ENCODE measurements at places on chromosomes 12 and 14.

GRCh38 chr14:24283796-24284460 lies 12.5 kb upstream of the RABGGTA start:
- DNase-seq = no peak

- DNase-seq = no peak
These were observed 449.7 kb upstream of the USP15 start for GRCh38 chr12:61810486-61810885.

- no peak for DNase-seq
These were observed 114.0 kb downstream of the SLC38A4 start for GRCh38 chr12:46711756-46712155.

DNA sequence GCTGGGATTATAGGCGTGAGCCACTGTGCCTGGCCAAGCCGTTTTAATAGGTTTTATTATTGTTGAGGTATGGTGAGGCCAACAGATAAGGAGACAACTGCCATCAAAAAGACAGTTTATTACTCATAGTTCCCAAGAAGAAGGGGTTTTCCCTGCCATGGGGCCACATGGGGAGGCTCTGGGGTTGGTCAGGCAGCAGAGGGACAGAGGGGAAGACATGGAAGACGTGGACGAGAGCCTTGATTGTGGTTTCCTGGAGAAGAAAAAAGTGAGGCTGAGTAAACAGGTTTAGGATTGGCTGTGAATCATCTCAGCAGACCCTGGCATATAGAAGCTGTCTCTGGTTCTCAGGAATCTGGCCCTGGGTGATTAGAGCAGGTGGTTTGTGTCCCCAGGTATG lies 69.9 kb downstream of the FOXN4 start:
- DNase-seq = no peak

- no peak for DNase-seq
These were observed 59.5 kb upstream of the ANKS1B start for GRCh38 chr12:100044266-100044665.

DNA sequence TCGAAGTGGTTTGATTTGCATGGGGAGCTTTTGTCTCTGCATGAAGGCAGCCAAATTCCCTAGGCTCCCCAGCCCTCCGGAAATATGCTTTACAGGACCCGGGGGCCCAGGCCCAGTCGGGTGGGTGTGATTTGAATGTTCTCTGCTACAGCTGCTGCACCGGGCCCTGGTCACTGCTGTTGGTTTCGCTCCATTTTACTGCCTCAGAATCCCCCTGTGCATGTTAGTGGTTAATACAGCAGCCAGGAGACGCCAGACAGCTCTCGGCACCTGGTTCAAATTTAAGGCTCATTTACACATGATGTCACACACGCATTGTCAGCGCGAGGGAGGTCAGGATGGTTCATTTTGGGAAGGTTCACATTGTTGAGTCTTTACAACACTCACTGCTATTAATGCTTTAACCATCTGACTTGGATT lies 99.6 kb downstream of the SLC38A6 start:
- DNase-seq = no peak
